Testis (tissue), 5 donors: ENCODE measurements at places on chromosomes 12 and 14. TPM values are rescaled to one million over a fixed set of nuclear protein-coding genes. Genes with fewer than 3 reads are reported as not detected.

The LIN7A gene
- 48.6 TPM for polyA plus RNA-seq

The NTS gene
- 1.2 TPM for polyA plus RNA-seq

The SPTB gene
- 3.3 TPM for polyA plus RNA-seq

The MDGA2 gene
- 11.6 TPM for polyA plus RNA-seq

The FSCB gene
- polyA plus RNA-seq: 42.9 TPM

The TAS2R9 gene
- not detected for polyA plus RNA-seq

The BMP4 gene
- polyA plus RNA-seq: 8.4 TPM

The CMA1 gene
- polyA plus RNA-seq: 4.0 TPM

The NRIP2 gene
- 2.8 TPM for polyA plus RNA-seq

The MRPL52 gene
- 77.0 TPM for polyA plus RNA-seq

The LAG3 gene
- 6.3 TPM for polyA plus RNA-seq

GRCh38 chr12:130849561-130850417 lies 10.7 kb upstream of the STX2 start:
- no peak for DNase-seq

GRCh38 chr12:25710128-25710527 lies 157.0 kb upstream of the LMNTD1 start:
- DNase-seq: no peak

DNA sequence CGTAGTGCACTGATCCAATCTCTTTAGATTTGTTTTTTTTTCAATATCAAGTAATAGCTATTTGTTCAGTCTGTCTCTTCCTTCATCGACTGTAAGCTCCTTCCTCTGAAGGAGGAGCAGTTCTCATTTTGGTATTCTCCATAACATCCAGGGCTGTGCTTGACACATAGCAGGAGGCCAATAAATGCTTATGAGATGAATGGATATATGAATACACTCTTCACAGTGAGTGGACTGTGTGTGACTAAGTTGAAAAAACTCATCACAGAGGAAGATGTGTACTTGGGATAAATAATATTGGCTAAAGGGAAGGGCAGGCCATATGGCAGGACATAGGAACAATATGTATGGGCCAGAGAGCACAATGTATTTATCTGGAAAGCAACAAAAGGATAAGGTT lies 205.3 kb upstream of the PRICKLE1 start:
- DNase-seq: no peak

GRCh38 chr12:102067574-102068258 lies 5.9 kb upstream of the WASHC3 start:
- no peak for DNase-seq

GRCh38 chr14:84859116-84859515 lies 670.8 kb upstream of the FLRT2 start:
- DNase-seq: no peak

GRCh38 chr12:46815809-46816208 lies 10.0 kb downstream of the SLC38A4 start:
- no peak for DNase-seq

- no peak for DNase-seq
Observed at GRCh38 chr14:97290065-97290464, 492.9 kb downstream of the VRK1 start.

DNA sequence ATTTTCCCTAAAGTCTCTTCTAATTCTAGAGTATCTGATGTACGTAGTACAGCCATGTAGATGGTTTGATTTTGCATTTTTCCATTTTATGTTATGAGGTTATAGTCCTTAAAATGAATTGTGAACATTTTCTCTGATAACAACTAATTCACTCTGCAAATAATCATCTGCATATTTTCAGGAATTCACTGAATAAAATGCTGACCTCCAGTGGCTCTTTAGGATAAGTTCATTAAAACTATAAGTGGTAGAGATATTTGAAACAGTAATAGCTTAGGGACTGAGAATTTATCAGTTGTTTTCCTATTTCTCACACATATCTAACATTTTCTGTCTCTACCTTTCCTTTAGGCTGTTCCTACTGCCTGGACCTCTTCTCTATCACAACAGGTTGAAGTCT lies 4.4 kb downstream of the MSRB3 start:
- no peak for DNase-seq

DNA sequence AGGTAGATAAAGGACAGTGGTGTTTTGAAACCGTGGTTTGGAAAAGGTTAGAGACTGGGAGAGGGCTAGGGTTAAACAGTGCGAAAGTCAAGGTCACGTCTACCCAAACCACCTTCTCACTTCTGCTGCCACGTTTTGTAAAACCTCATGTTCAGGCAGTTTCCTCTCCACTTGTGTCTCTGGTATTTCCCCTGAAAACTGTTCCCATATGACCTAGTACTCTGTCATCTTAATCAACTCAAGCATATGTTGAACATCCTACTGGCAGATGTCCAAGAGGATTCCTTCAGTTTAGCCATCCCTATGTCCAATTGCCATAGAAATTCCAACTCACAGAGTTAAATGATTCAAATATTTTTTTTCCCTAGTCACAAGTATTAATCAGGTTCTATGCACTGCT lies 17.4 kb downstream of the CLEC4C start:
- no peak for DNase-seq

DNA sequence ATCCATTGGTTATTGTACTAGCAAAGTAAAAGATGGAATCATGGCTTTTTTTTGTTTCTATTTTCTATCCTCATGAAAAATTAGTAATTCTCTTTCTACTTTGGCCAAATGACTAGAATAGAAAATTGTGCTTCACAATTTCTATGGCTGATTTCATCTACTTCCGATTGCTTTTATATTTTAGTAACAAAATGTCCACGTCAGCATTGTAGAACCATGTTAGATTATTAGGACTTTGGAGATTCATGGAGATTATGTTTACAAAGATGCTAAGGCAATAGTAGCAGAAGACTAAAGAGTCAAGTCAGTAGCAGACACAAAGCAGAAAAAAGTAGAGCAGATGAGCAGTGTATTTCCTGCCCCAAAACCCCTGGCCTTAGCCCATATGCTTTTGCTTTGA lies 113.6 kb downstream of the C12orf42 start:
- no peak for DNase-seq

DNA sequence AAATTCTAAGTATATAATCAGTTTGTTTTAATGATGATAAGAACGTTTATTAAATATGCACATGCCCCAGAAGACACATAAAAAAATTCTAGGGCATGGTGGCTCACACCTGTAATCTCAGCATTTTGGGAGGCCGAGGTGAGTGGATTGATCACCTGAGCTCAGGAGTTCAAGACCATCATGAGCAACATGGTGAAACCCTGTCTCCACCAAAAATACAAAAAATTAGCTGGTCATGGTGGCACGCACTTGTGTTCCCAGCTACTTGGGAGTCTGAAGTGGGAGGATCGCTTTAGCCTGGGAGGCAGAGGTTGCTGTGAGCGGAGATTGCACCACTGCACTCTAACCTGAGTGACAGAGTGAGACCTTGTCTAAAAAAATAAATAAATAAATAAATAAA lies 4.0 kb downstream of the CD69 start:
- no peak for DNase-seq

GRCh38 chr12:79826267-79827128 lies 108.4 kb downstream of the PPP1R12A start:
- DNase-seq: no peak

- DNase-seq: peak; percentile 69
Observed at GRCh38 chr12:49043856-49044258, 16.7 kb downstream of the KMT2D start.

DNA sequence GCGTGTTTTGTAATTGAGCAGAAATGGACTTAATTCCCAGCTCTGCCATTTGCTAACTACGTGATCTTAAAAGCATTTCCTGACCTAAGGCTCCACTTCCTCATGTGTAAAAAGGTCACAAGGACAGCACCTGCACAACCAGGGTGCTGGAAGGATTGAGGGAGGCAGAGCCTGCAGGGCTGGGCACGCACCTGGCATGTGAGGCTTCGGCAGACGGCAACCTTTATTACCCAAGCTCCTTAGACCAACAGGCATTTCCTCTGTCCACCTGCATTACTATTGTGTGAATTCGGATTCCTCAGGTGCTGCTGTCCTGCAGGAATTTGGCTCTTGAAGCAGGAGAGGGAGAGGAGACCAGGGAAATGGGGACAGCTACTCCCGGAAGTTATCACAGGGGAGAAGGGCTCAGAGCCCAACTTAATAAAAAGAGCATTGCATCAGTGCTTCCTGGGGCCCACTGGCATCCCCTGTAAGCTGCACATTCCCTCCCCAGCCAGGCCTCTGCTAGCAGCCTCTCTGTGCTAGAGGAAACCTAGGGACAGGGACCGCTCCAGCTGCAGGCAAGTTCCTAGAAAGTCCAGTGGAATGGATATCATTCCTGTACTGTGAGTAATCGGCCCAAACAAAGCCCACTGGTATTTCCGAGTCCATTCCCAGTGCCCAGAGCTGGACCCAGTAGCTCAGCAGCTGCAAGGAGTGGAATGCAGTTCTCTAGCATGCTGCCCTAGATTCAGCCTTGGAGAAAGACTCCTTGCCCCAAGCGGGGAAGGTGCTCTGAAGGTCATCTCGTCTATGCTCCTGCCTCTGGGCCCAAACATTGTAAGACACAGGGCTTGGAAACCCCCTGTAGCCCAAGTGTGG lies 157.1 kb upstream of the CCND2 start:
- no peak for DNase-seq

- DNase-seq: no peak
Observed at GRCh38 chr14:71658261-71658860, 273.9 kb upstream of the RGS6 start.

GRCh38 chr14:53376064-53376463 lies 222.9 kb upstream of the DDHD1 start:
- DNase-seq: no peak

- no peak for DNase-seq
Observed at GRCh38 chr12:26108915-26109314, 15.9 kb downstream of the BHLHE41 start.

DNA sequence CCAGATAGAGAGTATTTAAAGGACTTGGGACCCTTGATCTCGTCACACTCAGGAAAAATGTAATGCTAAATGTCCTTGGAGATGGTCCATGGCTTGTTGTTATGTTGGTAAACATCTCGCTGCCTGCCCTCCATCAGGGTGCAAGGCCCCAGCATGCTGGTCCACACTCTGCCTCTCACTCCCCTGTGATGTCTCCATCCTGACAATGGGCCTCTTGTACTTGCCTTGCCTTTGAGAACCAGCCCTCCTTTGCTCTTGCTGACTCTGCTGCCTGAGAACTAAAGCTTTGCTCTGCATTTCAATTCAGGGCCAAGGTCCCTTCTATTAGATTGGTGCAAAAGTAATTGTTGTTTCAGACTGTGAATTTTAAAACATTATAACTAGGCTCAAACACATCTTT lies 131.0 kb upstream of the LMNTD1 start:
- no peak for DNase-seq

- peak; percentile 40 for DNase-seq
Observed at GRCh38 chr12:1093166-1093751, 102.2 kb downstream of the ERC1 start.

DNA sequence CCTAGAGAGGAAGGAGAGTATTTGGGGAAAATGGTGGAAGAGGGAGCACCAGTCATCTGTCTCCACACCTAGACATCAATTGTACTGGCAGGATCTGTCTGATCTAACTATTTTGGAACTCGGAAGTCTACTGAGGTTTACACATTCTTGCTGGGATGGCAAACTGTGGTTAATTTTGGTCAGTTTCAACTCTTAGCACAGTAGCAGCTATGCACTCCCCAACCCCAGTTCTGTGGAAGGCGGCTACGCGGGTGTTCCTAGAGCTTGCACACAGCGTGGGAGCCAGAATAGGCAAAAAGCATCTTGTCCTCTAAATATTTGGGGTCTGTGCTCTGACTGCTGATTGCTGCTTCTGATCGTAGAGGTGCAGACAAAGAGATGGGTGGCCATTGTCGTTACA lies 33.8 kb downstream of the TECPR2 start:
- DNase-seq: no peak

- no peak for DNase-seq
Observed at GRCh38 chr14:49868720-49869114, 16.1 kb upstream of the NEMF start.

DNA sequence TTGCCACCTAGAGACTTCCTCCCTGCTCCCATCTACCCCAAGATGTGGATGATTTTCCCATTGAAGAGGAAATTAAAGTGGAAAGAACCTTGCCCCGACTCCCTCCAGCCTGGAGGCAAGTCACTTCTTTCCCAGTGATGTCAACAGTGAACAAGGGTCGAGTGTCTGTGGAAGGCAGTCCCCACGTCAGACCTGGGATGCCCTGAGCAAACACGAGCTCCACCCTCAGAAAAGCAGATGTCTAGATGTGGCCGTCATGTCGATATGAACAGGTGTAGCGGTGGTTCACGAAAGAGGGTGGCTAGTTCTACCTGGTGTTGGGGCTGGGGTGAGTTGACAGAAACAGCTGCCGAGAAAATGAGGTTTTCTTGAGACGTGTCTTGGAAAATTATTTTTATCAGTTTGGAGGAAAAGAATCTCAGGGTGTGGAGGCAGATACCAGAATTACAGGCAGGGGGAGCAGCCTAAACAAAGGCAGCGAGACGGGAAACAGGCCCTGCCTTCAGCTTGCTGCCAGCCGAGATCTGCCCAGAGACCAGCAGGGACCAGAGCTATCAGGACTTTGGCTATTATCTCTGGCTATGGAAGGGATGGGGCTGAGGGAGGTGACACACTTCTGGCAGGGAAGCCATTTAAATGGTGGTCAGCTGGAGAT lies 25.9 kb downstream of the SYNDIG1L start:
- no peak for DNase-seq

DNA sequence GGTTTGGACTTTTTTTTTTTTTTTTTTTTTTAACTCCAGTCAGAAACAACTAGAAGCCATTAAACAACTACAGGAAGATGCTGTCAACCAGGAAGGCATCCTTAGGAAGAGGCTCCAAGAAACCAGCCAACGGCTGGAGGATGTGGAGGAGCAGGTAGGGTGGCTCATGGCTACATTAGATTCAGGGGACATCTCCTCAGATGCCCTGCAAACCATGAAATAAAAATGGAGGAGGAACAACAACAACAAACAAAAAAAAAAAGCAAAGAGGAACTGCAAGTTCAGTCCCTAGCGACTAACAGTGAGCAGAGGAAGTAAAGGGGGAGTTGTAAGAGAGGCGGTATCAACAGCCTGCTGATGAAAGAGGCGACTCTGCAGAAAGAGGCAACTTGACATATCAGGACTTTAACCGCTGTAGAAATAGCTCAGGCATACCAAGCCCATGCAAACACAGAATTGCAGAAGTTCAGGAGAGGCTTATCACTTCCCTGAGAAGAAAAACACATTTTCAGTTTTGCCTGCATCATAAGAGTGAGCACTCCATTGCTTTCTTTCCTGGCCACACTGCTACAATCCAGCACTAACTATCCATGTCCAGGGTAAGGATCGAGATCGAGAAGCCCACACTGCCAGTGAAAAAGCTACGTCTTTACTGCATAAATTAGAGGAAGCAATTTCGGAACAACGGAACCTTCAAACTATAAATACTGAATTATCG lies 103.5 kb upstream of the BCAT1 start:
- no peak for DNase-seq

GRCh38 chr12:84658877-84659276 lies 253.7 kb downstream of the SLC6A15 start:
- no peak for DNase-seq

GRCh38 chr14:59895721-59896120 lies 24.2 kb upstream of the LRRC9 start:
- DNase-seq: no peak
